ENCODE measurements at places on chromosomes 5 and 9.

GRCh38 chr5:1466631-1467265, 21.5 kb upstream of the SLC6A3 start:
- no peak for DNase-seq

- no peak for DNase-seq
Observed at GRCh38 chr5:14587150-14587549, 5.6 kb downstream of the OTULINL start.

DNA sequence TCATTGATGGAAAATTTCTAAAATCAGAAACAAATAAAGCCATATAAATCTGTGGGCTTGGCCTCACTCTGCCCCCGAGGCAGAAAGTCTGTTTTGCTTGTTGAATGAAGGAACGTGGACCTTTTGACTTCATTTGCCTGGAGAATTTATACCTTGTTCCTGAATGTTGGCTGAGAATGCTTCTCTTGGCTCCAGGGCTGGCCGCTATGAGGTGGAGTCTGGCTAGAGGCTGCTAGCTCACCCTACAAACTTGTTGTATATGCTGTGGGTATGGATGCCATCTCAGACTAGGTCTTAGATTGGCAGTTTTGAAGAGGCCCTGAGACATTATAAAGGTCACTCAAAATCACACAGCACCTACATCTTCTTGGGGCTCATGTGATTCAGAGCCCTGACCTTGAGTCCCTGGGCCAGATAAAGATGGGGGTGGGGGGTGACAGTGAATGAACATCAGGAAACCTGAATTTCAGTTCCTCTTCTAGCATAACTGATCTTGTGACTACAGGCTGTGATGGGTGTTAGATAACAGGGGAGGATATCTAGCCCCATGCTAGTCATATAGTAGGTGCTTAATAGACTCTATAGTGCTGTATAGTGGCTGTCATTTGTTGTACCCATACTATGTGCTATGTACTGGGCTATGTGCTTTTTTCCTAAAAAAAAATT, 2.8 kb downstream of the GM2A start:
- DNase-seq: no peak

- no peak for DNase-seq
Observed at GRCh38 chr5:168952196-168952595, 348.7 kb downstream of the SLIT3 start.

- no peak for DNase-seq
Observed at GRCh38 chr9:15505921-15506320, 4.8 kb downstream of the PSIP1 start.

All from epithelial cell of esophagus (primary cell).